Stimulated activated CD4-positive, alpha-beta T cell treated with anti-CD3 and anti-CD28 coated beads, Interleukin-2, amount 100 ng/mL, for 24 hours (primary cell): ENCODE measurements at places on chromosomes 16 and 17.
A peak's percentile ranks its signal among the peaks of the same experiment; 100 is the strongest.

DNA sequence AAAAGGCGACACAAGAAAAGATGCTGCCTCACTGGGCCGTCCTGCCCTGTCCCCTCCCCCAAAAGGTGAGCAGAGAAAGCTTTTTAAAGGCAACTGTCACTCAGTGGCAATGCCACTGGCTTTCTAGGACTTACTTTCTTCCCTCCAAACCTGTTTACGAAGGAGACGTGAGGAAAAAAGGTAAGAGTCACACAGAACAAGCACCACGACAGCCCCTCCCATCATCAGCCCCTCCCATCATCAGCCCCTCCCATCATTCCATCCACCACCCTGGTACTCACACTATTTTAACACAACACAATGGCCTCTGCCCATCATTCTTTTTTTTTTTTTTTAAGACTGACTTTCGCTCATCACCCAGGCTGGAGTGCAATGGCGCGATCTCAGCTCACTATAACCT, 77.1 kb downstream of the NXN start:
- DNase-seq = no peak

DNA sequence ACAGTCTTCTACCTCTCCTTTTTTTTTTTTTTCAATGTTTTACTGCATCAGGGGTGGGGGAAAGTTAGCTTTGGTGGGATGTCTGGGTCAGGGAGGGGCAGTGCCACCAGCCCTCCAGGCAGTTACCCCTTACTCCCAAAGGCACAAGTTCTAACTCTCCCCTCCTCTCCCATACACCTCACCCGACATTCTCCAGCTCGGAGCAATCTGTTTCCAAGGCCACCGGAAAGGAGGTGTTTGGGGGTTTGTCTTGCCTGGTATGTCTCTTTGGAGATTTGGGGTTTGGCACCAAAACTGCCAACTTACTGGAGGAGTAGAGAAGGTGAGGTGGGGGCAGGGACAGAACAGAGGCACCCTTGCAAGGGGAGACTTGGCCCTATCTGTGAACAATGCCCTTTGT, 4.7 kb downstream of the DLX3 start:
- DNase-seq = no peak

DNA sequence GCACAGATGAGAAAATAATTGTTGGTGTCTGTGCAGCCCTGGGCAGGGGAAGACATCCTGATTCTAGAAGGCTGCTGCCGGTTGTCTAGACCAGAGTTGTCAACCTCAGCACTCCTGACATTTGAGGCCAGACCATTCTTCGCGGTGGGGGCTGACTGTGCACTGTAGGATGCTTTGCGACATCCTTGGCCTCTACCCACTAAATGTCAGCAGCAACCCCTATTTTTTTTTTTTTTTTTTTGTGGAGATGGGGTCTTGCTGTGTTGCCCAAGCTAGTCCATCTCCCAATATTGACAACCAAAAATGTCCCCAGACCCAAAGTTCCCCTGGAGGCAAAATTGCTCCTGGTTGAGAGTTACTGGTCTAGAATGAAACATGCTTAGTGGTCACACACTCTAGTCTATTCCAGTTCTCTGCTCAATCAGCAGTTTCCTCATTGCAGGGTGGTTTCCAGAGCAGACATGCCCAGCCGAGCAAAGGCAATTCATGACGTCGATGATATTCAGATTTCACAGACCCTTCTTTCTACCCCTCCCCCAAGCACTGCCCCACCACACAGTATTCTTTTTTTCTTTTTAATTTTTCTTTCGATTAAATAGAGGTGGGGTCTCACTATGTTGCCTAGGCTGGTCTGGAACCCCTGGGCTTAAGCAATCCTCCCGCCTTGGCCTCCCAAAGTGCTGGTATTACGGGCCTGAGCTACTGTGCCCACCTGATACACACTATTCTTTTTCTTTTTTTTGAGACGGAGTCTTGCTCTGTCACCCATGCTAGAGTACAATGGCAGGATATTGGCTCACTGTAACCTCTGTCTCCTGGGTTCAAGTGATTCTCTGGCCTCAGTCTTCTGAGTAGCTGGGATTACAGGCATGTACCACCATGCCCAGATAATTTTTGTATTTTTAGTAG, 9.0 kb downstream of the C17orf99 start:
- no peak for DNase-seq

GRCh38 chr17:32604966-32605365, 118.2 kb downstream of the CDK5R1 start:
- no peak for DNase-seq

DNA sequence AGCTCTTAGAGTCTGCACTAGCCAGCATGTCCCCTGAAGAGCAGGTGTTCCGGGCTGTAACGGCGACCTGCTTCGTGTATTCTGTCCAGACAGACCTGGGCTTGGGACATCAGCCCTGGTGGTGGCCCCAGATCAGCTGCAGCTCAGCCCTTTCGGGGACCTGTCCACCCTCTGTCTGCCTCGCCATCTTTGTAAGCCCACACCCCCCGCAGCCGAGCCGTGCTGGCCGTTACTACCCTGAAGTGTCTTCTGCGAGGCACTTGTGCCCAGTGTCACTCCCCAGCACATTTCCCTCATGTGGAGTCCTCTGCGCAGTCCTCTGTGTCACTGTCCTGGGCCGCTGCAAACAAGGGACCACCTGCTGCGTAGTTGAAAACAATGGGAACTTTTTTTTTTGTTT, 10.4 kb downstream of the CARD14 start:
- no peak for DNase-seq

GRCh38 chr17:67995570-67996263, 552 bp downstream of the C17orf58 start:
- peak; percentile 28 for DNase-seq

DNA sequence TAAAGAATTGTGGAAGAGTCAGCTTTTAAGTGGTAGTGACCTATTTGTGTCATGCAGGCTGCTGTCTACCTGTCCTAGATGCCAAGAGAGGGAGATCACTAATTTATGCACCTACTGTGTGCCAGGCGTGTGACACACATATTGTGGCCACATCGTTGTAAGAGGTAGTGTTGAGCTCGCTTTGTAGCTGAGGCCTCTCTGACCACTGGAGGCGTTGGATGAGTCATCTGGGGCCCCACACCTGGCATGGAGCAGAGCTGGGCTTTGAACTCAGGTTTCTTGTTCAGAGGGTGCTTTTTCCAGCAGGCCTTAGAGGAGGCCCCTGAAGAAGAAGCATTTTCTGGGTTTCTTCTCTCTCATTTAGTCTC, 52.3 kb upstream of the LGALS9 start:
- peak; percentile 52 for DNase-seq

DNA sequence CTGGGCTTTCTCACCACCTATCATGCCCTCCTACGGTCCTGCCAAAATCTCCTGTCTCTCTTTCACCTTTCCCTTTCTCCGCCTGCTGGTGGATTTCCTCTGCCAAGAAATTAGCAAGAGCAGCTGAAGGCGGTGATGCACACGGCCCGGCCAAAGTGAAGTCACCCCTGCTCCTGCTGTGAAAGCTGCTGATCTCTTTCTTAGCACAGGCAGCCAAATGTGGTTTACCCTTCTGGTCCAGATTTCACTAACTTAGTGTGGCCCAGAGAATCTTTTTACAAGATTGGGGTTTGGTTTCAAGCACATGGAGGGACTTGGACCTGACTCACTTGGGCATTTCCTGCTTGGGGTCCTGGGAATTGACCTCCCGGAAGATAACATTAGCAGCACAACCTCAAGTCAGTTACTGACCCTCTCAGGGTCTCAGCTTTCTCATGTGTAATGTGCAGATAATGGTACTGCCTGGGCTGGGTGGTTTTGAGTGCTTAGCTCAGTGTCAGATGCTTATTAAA, 155.7 kb downstream of the SOCS1 start:
- DNase-seq = peak; percentile 71

DNA sequence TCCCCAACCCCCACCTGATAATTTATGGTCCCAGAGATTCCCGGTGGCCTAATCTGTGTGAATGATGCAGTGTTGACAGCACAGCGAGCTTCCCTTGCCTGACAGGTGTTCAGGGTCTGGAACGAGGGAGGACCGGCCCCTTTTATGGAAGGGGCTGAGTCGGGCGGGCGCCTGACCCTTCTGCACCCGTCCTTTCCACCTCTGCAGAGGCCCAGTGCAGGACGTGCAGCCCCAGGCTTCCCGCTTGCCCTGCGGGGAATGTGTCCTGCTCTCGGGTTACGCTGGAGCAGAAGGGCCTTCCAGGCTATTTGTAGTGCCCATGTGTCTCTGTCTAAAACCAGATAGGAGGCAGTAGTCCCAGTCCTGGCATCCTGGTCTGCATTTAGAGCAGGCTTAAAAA, 16.2 kb downstream of the SMTNL2 start:
- no peak for DNase-seq

DNA sequence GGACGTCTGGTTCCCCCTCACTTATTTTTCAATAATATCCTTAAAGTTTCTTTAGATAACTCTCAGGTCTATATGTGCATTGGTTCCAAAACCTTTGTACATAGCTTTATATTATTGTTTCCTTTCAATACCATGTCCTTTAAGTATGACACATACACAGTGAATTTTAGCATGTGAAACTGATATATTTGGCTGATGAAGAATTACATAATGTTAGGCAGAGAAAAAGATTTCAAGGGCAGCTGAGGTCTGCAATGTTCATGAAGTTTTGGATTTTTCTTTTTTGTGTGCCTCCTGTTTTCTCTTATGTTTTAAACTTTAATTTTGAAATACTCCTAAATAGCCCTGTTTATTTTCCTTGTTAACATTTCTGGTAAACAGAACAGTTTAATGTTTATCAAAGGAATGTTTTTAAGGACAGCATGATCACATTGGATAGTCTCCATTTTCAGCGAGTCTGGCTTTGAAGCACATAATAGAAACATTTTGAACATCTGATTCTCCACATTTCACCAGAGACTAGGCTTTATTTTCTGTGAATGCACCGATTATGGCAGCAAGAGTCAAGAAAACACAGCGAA, 32.9 kb upstream of the FBXO47 start:
- no peak for DNase-seq

DNA sequence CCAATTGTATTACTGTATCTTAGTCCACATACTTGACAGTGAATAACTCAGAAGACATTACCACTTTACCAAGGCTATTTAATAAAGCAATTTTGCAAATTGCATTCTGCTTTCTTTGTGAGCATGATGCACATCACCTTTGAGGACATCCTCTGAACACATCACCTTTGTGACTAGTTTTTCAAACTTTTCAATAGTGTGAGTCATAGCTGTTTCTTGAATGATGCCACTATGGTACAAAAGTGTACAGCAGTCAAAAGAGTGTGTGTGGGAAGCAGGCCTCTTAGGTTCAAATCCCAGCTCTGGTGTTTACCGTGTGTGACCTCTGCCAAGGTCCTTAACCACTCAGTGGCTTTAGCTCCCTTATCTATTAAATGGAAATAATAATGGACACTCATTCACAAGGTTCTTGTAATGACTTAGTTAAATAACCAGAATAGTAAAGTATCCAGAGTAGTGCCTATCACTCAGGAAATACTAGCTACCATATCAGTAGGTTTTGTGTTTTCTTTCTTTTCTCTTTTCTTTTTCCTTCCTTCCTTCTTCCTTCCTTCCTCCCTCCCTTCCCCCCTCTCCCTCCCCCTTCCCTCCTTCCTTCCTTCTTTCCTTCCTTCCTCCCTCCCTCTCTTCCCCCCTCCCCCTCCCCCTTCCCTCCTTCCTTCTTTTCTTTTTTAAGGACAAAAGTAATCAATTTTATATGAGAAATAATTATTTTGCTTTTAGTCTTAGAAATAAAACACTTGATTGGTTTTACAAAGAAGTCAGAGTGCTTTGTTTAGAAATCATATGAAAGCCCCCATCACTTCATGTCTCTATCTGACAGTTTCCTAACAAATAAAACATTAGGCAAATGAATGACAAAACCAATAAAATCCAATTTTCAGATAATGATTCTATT, 178.9 kb downstream of the MYO1D start:
- no peak for DNase-seq

DNA sequence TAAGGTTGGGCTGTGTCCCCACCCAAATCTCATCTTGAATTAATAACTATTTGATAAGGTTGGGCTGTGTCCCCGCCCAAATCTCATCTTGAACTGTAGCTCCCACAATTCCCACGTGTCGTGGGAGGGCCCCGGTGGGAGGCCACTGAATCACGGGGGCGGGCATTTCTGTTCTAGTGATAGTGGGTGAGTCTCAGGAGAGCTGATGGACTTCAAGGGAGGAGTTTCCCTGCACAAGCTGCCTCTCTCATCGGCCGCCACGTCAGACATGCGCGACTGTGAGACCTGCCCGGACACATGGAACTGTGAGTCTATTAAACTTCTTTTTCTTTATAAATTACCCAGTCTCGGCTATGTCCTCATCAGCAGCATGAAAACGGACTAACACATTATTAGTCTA, 44.9 kb upstream of the METRNL start:
- no peak for DNase-seq

GRCh38 chr17:13508896-13509295, 92.8 kb downstream of the HS3ST3A1 start:
- no peak for DNase-seq

- no peak for DNase-seq
Observed at GRCh38 chr17:39927929-39928857, 661 bp downstream of the LRRC3C start.

- DNase-seq = peak; percentile 46
Observed at GRCh38 chr17:29369831-29370735, 20.1 kb upstream of the TAOK1 start.

DNA sequence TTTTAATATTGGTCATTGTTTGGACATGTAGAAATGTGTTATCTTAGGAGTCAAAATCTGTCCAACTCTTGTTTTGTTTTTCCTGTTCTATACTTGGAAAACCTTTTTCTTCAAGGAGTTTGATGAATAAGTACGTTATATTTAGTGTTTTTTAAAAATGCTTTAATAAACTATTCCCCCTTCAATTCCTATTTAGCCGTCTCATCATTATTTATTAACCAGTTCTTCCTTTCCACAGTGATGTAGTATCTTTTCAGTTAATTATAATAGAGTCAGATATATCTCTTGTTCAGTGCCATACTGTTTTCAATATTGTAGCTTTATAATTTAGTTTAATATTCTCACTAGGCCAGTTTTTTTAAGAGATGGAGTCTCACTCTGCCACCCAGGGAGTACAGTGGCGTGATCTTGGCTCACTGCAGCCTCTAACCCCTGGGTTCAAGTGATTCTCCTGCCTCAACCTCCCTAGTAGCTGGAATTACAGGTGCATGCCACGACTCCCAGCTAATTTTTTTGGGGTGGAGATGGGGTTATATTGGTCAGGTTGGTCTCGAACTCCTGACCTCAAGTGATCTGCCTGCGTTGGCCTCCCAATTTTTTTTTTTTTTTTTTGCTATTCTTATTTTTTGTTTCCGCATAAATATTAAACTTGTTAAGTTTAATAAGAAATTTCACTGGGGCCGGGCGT, 72.9 kb downstream of the KPNA2 start:
- DNase-seq = no peak

GRCh38 chr17:72338847-72339790, 218.3 kb downstream of the SOX9 start:
- no peak for DNase-seq
